Stimulated activated CD8-positive, alpha-beta memory T cell treated with anti-CD3 and anti-CD28 coated beads, Interleukin-15, amount 100 ng/mL, for 48 hours (primary cell): ENCODE measurements at places on chromosomes 16 and 17.

GRCh38 chr17:80365983-80366382, 49.0 kb upstream of the ENDOV start:
- DNase-seq: no peak

DNA sequence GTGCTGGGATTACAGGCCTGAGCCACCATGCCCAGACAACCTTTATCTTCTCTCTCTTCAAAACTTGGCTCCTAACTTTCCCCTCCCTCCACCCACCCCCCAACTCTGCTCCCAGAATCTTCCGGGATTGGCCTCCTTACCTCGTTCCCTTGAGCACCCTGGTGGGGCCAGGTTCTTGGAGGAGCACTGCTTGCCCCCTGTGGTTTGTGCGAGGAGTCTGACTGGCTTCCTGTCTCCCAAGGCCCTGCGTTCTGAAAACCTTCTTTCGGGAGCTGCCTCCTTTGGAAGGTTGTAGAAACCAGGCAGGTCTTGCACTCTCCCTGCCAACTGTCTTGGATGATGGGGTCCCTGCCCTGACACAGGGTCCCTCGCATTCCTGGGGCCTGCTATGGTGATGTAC, 19.8 kb downstream of the PLXDC1 start:
- DNase-seq: no peak

GRCh38 chr17:44398692-44399691, 9.5 kb upstream of the ITGA2B start:
- DNase-seq: no peak

DNA sequence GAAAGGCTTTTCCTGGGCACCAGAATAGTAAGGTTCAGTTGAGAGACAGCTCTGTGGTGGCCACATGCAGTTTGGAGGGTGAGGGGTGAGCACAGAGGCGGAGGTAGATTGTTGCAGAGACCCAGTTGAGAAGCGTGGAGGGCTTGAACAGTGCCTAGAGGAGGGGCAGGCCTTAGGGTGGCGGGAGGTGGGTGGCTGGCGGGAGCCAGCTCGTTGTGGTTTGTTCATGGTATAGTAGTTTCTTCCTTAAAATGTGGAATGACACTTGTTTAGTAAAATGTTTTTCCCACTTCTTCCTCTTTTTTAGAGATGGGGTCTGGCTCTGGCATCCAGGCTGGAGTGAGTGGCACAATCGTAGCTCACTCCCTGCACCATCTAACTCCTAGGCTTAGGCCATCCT, 14.2 kb downstream of the USP10 start:
- DNase-seq: no peak

- DNase-seq: no peak
These were observed 4.5 kb downstream of the PLLP start for GRCh38 chr16:57279780-57280638.

GRCh38 chr17:75758131-75758905, 6.7 kb downstream of the GALK1 start:
- DNase-seq: no peak

GRCh38 chr17:65099941-65100315, 37.2 kb upstream of the RGS9 start:
- DNase-seq: peak; percentile 78

DNA sequence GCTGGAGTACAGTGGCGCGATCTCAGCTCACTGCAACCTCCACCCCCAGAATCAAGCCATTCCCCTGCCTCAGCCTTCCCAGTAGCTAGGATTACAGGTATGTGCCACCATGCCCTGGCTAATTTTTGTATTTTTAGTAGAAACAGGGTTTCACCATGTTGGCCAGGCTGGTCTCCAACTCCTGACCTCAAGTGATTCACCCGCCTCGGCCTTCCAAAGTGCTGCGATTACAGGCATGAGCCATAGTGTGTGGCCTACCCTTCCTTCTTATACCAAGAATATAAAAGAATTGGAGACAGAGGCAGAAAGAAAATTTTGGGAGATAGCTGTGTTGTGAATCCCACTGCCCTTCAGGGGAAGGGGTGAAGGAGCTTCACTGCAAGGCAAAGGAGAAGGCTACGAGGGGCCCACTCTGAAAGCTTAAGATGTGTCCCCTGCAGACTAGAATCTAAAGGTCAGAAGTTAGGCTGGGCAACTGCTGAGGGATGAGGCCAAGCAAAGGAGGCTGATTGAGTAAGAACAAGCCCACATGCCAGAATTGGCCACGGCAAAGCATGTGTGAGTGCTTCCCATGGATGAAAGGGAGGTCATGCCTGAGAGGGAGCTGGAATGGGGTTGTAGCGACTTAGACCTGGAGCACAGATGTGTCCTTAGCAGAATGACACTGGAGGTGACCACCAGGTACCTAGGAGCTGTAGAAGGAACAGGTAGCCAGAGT, 8.4 kb upstream of the CRYBA1 start:
- DNase-seq: no peak

- DNase-seq: no peak
These were observed 43.1 kb downstream of the TBCD start for GRCh38 chr17:82794781-82795482.

- DNase-seq: peak; percentile 4
These were observed 132.0 kb downstream of the NLK start for GRCh38 chr17:28174352-28175046.

DNA sequence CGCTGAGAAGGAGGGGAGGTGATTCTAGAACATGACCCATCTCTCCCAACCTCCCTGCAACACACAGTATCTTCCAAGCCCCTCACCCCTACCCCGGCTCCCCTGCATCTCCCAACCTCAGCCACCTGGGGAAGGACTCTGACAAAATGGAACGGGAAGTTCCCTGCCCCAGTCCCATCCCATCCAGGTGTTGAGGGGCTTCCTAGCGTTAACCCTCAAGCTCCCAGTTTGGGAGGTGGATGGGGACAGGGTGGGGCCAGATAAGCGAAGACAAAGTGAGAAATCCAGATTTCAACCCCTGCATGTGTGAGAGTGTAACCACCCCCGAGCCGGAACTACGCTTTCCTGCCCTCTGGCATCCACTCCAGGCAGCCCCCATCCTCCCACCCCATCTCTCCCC, 1.8 kb downstream of the ZSCAN10 start:
- DNase-seq: no peak

DNA sequence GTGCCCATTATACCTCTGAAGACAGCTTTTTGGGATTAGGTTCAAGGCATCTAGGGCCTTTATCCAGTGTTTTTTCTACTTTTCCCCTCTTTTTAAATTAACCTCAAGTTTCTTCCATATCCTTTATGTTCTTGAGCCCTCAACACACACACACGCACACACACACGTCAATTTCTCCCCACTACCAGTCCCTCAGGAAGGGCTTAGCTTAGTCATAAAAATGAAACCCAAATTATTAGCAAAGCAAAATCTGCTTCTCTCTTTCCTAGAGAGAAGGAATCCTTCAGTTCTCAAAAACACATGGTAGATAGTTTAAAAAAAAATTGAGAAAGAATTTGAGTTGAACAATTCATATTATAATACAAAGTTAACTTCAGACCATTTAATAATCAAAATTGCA, 401.1 kb downstream of the XYLT1 start:
- no peak for DNase-seq

GRCh38 chr16:11679250-11679649, 11.0 kb downstream of the SNN start:
- no peak for DNase-seq

DNA sequence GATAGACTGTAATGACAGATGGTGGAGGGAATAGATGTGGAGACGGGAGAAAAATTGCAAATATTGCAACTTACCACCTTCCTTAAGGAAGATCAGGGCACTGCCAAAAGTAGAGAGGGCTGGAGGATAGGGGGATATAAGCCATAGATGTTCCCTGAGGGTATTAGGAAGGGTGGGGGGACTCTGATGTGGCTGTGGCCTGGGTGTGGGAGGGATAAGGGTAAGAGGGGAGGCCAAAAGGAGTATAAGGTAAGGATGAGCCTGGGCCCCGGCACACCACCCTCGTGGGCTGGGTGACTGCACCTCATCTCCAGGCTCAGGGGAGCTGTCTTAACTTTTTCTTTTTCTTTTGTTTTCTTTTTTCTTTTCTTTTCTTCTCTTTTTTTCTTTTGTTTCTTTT, 30.6 kb upstream of the BRD7 start:
- DNase-seq: no peak

GRCh38 chr17:38749223-38750043, 1.3 kb upstream of the PCGF2 start:
- no peak for DNase-seq

DNA sequence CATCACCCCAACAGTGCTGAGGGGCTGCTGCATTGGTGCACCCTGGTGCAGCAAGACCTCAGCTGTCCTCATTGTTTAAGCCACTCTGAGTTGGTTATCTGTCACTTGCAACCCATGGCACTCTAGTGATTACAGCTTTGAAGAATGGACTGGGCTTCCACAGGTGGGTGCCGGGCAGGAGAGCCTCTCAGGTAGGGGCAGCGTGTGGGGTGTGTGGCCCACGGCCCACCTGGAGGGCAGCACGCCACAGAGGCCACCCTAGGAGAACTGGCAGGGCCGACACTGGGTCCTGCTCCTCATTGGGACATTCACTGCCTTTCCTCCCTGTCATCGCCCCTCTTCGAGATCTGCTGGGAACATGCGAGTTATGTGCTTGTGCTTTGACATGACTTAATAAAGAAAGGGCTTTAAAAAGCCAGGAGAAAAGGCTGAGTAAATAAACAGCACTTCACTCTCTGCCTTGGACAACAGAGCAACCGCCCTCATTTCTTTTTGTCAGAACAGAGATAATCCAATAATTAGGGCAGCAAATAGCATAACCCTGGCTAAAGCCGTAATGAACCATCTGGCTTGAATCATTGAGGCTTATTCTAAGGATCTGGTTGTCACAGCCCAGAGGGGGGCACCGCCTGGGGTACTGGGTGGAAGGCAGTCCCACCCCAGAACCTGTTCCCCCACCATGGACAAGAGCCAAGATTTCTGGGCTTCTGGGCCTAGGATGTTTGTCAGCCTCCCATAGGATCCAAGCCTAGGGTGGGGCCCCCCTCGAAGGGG, 3.0 kb downstream of the DOC2B start:
- no peak for DNase-seq

DNA sequence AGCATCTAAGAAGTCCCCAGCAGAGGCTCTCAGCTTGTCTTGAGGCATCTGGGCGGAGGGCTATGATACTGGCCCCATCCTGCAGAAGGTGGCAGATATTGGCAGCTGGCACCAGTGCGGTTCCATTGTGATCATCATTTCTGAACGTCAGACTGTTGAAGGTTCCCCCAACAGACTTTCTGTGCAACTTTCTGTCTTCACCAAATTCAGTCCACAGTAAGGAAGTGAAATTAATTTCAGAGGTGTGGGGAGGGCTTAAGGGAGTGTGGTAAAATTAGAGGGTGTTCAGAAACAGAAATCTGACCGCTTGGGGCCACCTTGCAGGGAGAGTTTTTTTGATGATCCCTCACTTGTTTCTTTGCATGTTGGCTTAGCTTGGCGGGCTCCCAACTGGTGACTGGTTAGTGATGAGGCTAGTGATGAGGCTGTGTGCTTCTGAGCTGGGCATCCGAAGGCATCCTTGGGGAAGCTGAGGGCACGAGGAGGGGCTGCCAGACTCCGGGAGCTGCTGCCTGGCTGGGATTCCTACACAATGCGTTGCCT, at the start of gene CIITA:
CIITA (plus strand) TSS at position 404 of the 543 bp plus-strand sequence; CDS start at position 533, 129 bp downstream.
- DNase-seq: peak; percentile 57

GRCh38 chr16:53123747-53124146, 69.0 kb downstream of the CHD9 start:
- DNase-seq: no peak

DNA sequence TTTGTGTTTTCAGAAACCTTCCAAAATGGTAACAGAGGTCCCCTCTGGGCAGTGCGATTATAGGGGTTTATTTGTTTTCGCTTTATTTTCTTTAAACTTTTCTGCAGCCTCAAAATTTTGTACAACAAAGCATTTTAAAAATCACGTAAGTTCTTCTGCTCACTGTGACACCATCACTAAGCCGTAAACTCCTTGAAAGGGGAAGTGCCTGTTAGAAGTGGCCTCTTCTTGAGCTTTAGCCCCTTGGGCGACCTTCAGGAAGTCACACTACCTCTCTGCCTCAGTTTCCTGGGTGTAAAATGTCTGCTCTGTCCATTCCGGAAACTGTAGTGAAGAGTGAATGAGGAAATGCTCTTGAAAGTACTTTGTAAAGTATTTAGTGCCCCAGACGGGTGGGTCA, 26.6 kb downstream of the ARHGAP27 start:
- no peak for DNase-seq

- no peak for DNase-seq
These were observed 1.8 kb upstream of the JMJD8 start for GRCh38 chr16:685967-686366.

GRCh38 chr16:85173981-85174751, 61.9 kb upstream of the CIBAR2 start:
- no peak for DNase-seq

GRCh38 chr17:15498107-15498506, 30.7 kb upstream of the CDRT4 start:
- DNase-seq: no peak

GRCh38 chr16:85438981-85439685, 174.0 kb upstream of the GSE1 start:
- no peak for DNase-seq
